CD8-positive, alpha-beta memory T cell (primary cell): ENCODE measurements at places on chromosomes 2 and 18. TPM values are rescaled to one million over a fixed set of nuclear protein-coding genes. Genes with fewer than 3 reads are reported as not detected.

GRCh38 chr2:80168037-80168436 lies 136.5 kb downstream of the LRRTM1 start:
- no peak for DNase-seq

The BOLL gene
- not detected for polyA plus RNA-seq

- DNase-seq, result no peak
Observed at GRCh38 chr2:49110571-49110970, 43.7 kb downstream of the FSHR start.

- no peak for DNase-seq
Observed at GRCh38 chr18:38900031-38900430, 1334.4 kb upstream of the CELF4 start.

DNA sequence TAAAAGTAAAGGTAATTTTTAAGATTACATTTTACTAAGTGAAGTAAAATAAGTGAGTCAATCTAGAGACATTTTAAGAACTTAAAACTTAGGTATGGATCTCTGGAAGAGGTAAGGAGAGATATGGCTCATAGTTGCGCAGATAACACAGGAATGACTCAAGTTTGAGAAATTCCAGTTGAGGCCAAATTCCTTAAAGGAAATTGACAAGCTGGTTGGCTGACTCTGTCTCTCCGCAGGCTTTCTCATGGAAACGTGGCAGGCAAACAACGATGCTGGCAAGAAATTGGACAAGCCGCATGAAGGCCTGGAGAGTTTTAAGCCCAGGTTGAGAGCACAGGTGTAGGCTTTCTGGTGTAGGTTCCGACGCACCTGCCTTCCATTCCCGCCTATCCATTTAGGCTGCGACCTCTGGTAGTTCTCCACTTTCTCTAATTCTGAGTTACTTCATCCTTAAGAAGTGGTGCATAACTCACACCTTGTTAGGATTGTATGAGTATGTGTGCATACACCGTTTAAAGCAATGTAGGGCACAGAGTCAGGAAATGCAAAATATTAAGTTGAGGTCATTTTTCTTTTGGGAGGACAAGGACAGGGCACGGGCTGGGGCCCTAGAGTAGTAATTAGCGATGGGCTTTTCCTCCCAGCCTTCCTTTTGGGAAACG lies 589 bp upstream of the DAW1 start:
- DNase-seq, result no peak

- DNase-seq, result no peak
Observed at GRCh38 chr18:28183418-28184078, 6.6 kb upstream of the CDH2 start.

- DNase-seq, result no peak
Observed at GRCh38 chr2:164841719-164842623, at the start of gene COBLL1. Gene COBLL1, minus strand, starts transcription at chr2:164841823. Its CDS starts 627 bp downstream, at chr2:164841196.

The TM4SF20 gene
- not detected for polyA plus RNA-seq

The INO80D gene
- polyA plus RNA-seq, result 10.6 TPM

GRCh38 chr2:172288603-172289002 lies 138.8 kb upstream of the ITGA6 start:
- DNase-seq, result peak; percentile 54

- no peak for DNase-seq
Observed at GRCh38 chr18:23943104-23943503, 71.5 kb upstream of the TTC39C start.

DNA sequence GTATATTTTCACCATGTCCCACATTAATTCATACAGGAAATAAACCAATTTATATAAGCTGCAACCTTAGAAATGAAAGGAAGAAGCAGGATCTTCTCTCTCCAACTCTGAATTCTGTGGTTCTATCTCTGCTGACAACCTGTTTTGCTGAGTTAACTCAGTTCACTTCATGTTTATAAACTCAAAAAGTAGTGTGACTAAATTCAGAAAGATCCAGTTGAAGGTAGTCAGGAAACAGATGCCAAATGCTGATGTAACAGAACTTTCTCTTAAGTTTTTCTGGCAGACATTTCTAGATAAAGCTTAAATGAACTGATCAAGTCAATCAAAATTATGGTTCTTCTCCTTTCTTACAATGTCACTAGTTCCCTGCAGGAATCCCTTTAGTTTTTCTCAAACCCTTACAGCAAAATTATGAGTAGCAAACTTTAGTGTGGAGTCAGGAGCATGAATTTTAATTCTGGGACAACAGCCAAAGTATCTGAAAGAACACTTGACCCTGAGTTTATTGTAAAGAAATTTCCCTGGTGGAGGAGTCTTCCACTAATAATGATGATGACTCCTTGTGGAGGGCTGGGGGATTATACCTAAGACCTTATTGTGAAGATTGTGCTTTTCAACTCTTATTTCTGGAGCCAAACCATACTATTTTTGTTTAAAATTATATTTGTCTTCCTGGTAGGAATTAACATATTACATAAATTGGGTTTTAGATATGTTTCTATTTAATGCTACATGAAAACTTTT lies 216.9 kb downstream of the MYO3B start:
- no peak for DNase-seq

The XIRP2 gene
- polyA plus RNA-seq, result not detected

- DNase-seq, result peak; percentile 23
Observed at GRCh38 chr2:196337208-196337953, 166.0 kb upstream of the STK17B start.

GRCh38 chr18:12744103-12744502 lies 41.3 kb downstream of the PSMG2 start:
- peak; percentile 12 for DNase-seq

- no peak for DNase-seq
Observed at GRCh38 chr2:6213056-6213780, 521.0 kb downstream of the SOX11 start.

The ALK gene
- polyA plus RNA-seq, result not detected

The IL36RN gene
- not detected for polyA plus RNA-seq

The ZSWIM2 gene
- not detected for polyA plus RNA-seq

The RETSAT gene
- polyA plus RNA-seq, result 23.7 TPM
